ENCODE measurements at places on chromosomes 2 and 18. TPM values are rescaled to one million over a fixed set of nuclear protein-coding genes. Genes with fewer than 3 reads are reported as not detected.

Gene SERPINB3
- total RNA-seq, result not detected

Gene SLC4A5
- total RNA-seq, result 2.7 TPM

Gene TXNDC2
- total RNA-seq, result not detected

Gene SPATA3
- total RNA-seq, result 1.1 TPM

Gene GFPT1
- total RNA-seq, result 36.1 TPM

Gene CYP1B1
- 6.3 TPM for total RNA-seq

Gene LYPD6
- total RNA-seq, result not detected

Gene TMEM37
- total RNA-seq, result not detected

Gene TMEM87B
- total RNA-seq, result 14.5 TPM

Gene IL18R1
- 23.4 TPM for total RNA-seq

GRCh38 chr18:59267503-59268126, 5.6 kb downstream of the RAX start:
- H3K27me3 ChIP-seq, result peaks cover 84% of the 10 kb centered on the region
- DNase-seq, result peak; percentile 47
- H3K36me3 ChIP-seq, result no peaks in the 10 kb centered on the region
- no peak overlapping the region for H3K27ac ChIP-seq
- no peak overlapping the region for H3K4me3 ChIP-seq

GRCh38 chr2:109686921-109687320, 72.8 kb downstream of the SOWAHC start:
- H3K4me1 ChIP-seq, result no peaks in the 10 kb centered on the region
- no peak for DNase-seq
- H3K4me3 ChIP-seq, result no peak overlapping the region
- no peaks in the 10 kb centered on the region for H3K36me3 ChIP-seq
- peaks cover 10% of the 10 kb centered on the region for H3K27me3 ChIP-seq
- H3K27ac ChIP-seq, result no peak overlapping the region

DNA sequence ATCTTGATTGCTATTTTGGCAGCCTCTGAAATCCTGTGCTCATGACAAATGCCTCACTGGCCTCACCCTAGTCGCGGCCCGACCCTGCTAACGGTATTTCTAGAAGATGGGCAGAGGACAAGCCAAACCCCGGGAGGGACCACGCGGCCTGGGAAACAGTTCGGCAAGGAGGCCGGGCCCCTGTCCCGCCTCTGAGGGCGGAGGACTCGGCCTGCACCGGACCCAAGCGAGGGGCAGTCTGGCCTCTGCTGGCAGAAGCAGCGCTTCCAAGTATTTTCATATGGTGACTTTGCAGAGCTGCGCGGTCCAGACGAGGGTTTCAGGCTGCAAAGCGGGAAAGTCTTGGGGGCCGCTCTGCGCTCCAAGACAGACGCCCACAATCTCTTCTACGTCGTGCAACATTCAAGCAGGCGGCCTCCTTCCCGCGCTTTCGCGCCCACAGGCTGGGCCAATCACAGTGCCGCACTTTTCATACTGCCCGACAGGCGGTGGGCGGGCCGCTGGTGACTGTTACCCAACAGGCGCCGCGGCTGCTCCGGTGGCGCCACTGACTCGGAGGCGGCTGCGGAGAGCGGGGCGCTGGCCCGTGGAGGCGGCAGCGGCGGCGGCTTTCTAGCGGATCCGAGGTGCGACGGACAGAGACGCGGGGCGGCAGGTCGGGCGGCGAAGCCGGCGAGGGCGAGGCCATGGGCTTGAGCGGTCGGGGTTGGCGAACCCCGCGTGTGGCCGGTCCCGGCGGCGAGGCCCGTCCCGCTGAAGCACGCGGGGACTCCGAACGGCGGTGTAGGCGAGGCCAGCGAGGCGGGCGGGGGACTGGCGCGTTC, at the start of gene RBM44:
RBM44 (plus strand) TSS at position 544 of the 824 bp plus-strand sequence. CDS start 14,831 bp downstream, outside the sequence.
- H3K4me3 ChIP-seq, result no peak within 1 kb of the TSS
- H3K27me3 ChIP-seq, result no peaks in the 10 kb centered on the region
- peaks cover 11% of the 10 kb centered on the region for H3K36me3 ChIP-seq
- no peak for DNase-seq
- no peak within 1 kb of the TSS for H3K27ac ChIP-seq

GRCh38 chr2:32135409-32135808, 30.3 kb upstream of the SLC30A6 start:
- peaks cover 16% of the 10 kb centered on the region for H3K36me3 ChIP-seq
- no peaks in the 10 kb centered on the region for H3K4me1 ChIP-seq
- no peaks in the 10 kb centered on the region for H3K27me3 ChIP-seq
- no peak for DNase-seq
- no peak overlapping the region for H3K4me3 ChIP-seq
- H3K27ac ChIP-seq, result no peak overlapping the region

GRCh38 chr2:28360058-28360717, 32.5 kb upstream of the FOSL2 start:
- peaks cover 4% of the 10 kb centered on the region for H3K27me3 ChIP-seq
- no peak for DNase-seq
- peak overlapping the region; percentile 53 for H3K4me3 ChIP-seq
- peaks cover 74% of the 10 kb centered on the region for H3K4me1 ChIP-seq

- H3K36me3 ChIP-seq, result peaks cover 13% of the 10 kb centered on the region
- H3K27ac ChIP-seq, result no peak overlapping the region
- no peak overlapping the region for H3K4me3 ChIP-seq
Observed at GRCh38 chr2:111627256-111627655, 256.7 kb downstream of the ANAPC1 start.

GRCh38 chr2:38130876-38131275, 54.9 kb upstream of the CYP1B1 start:
- no peaks in the 10 kb centered on the region for H3K27me3 ChIP-seq
- H3K4me3 ChIP-seq, result no peak overlapping the region
- peaks cover 3% of the 10 kb centered on the region for H3K36me3 ChIP-seq
- no peak for DNase-seq
- H3K4me1 ChIP-seq, result peaks cover 3% of the 10 kb centered on the region
- no peak overlapping the region for H3K27ac ChIP-seq

DNA sequence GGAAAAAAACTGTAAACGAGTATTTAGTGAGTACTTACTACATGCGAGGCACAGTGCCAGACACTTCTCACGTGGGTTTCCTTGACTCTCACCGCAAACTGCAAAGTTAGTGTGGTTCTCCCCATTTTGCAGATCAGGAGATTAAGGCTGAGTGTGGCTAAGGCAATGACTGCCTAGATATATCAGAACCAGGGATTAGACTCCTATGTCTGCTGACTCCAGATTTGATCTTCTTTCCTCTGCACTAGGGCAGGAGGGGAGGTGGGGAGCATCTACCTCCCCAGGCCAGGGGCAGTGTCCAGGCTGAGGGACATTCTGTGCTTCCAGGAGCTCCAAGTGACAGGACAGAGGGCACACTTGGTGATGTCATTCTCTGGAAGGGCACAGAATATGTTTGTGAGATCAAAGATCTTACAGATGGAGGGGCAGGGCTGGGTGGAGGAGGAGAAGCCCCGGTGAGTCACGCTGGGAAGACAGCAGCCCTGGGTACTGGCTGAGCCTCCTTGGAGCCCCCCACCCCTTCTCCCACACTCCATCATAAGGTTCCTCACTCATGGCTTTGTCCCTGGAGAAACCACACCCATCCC, 92.4 kb downstream of the RHOB start:
- H3K4me1 ChIP-seq, result no peaks in the 10 kb centered on the region
- no peak for DNase-seq
- no peaks in the 10 kb centered on the region for H3K27me3 ChIP-seq
- no peak overlapping the region for H3K27ac ChIP-seq
- no peak overlapping the region for H3K4me3 ChIP-seq

GRCh38 chr2:56465491-56465890, 281.7 kb downstream of the CCDC85A start:
- no peaks in the 10 kb centered on the region for H3K4me1 ChIP-seq
- no peak overlapping the region for H3K4me3 ChIP-seq
- no peak for DNase-seq
- H3K36me3 ChIP-seq, result no peaks in the 10 kb centered on the region
- H3K27ac ChIP-seq, result no peak overlapping the region

GRCh38 chr2:11631462-11631861, 38.5 kb downstream of the NTSR2 start:
- H3K4me1 ChIP-seq, result no peaks in the 10 kb centered on the region
- peaks cover 2% of the 10 kb centered on the region for H3K27me3 ChIP-seq

- no peak overlapping the region for H3K4me3 ChIP-seq
- no peak for DNase-seq
- peaks cover 30% of the 10 kb centered on the region for H3K4me1 ChIP-seq
- peaks cover 20% of the 10 kb centered on the region for H3K36me3 ChIP-seq
- no peak overlapping the region for H3K27ac ChIP-seq
- H3K27me3 ChIP-seq, result no peaks in the 10 kb centered on the region
Observed at GRCh38 chr18:47143899-47144485, 6.3 kb downstream of the HDHD2 start.

GRCh38 chr18:55239740-55240139, 280.5 kb upstream of the CCDC68 start:
- no peak for DNase-seq
- peaks cover under 1% of the 10 kb centered on the region for H3K4me1 ChIP-seq
- H3K4me3 ChIP-seq, result no peak overlapping the region

GRCh38 chr2:150866431-150866830, 379.0 kb upstream of the RND3 start:
- H3K27me3 ChIP-seq, result no peaks in the 10 kb centered on the region
- no peak for DNase-seq
- H3K27ac ChIP-seq, result no peak overlapping the region
- H3K4me1 ChIP-seq, result no peaks in the 10 kb centered on the region
- no peaks in the 10 kb centered on the region for H3K36me3 ChIP-seq

DNA sequence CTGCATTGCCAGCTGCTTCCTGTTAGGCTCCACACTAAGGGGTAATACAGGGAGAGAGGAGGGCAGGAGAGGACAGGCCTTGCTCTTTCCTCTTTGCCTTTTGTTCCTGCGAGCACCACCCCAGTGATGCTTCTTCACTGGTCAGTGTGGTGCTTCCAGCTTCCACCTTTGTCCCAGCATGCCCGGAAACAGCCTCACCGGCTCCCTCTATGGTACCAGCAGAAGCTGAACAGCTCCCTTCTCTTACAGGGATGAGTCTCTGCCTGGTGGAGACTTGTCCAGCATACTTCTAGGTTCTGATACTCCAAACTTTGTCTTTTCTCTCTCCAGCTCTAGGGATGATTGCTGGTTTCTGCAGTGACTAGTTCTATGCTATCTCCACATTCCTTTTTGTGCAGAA, 413.3 kb downstream of the TSN start:
- no peaks in the 10 kb centered on the region for H3K27me3 ChIP-seq
- no peak overlapping the region for H3K4me3 ChIP-seq
- no peak for DNase-seq
- H3K4me1 ChIP-seq, result no peaks in the 10 kb centered on the region
- H3K36me3 ChIP-seq, result no peaks in the 10 kb centered on the region

- no peaks in the 10 kb centered on the region for H3K27me3 ChIP-seq
- no peak for DNase-seq
- H3K4me1 ChIP-seq, result peaks cover 43% of the 10 kb centered on the region
- H3K27ac ChIP-seq, result no peak overlapping the region
Observed at GRCh38 chr18:35060122-35060815, 19.1 kb downstream of the MAPRE2 start.

- no peak for DNase-seq
- no peak overlapping the region for H3K27ac ChIP-seq
- H3K4me3 ChIP-seq, result no peak overlapping the region
- H3K27me3 ChIP-seq, result no peaks in the 10 kb centered on the region
Observed at GRCh38 chr2:50612306-50612705, 419.6 kb downstream of the NRXN1 start.

- DNase-seq, result no peak
- H3K36me3 ChIP-seq, result no peaks in the 10 kb centered on the region
- no peak overlapping the region for H3K27ac ChIP-seq
- H3K4me1 ChIP-seq, result no peaks in the 10 kb centered on the region
- no peaks in the 10 kb centered on the region for H3K27me3 ChIP-seq
- no peak overlapping the region for H3K4me3 ChIP-seq
Observed at GRCh38 chr18:73556904-73557303, 590.7 kb downstream of the FBXO15 start.

DNA sequence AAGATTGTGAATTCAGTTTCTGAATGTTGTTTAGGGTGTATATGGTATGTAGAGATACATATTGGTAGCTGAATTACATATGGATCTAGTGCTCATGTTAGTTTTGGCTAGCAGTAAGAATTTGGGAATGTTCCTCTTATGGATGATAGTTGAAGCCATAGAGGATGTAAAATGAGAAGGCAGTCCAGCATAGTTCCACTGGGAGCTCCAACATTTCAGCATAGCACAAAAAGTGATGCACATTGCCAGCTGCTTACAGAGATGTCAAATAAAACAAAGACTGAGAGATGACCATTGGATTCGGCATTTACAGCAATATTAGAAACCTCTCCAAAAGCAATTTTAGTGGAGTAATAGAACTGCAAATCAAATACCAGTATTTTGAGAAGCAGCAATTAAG, 77.4 kb downstream of the EML4 start:
- no peak overlapping the region for H3K4me3 ChIP-seq
- DNase-seq, result no peak
- H3K27me3 ChIP-seq, result no peaks in the 10 kb centered on the region

DNA sequence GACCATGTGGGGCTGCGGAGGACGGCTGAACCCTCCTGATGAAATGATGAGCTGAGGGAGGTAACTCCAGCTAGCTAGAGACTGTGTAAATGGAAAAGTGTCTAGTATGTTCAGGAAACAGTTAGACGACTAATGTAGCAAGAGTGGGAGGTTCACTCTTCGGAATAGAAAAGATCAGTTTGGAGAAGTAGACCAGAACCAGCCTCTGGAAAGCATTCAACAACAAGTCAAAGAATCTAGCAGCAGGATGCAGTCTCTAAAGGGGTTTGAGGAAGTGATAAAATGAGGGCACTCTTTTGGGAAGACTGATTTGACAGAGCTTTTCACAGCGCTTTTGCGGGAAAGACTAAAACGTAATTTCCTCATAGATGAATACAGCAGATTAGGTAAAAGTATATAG, 79.6 kb downstream of the GAREM1 start:
- no peak for DNase-seq
- no peak overlapping the region for H3K4me3 ChIP-seq
- H3K27ac ChIP-seq, result no peak overlapping the region
- H3K4me1 ChIP-seq, result no peaks in the 10 kb centered on the region
- H3K27me3 ChIP-seq, result peaks cover 17% of the 10 kb centered on the region
- no peaks in the 10 kb centered on the region for H3K36me3 ChIP-seq

DNA sequence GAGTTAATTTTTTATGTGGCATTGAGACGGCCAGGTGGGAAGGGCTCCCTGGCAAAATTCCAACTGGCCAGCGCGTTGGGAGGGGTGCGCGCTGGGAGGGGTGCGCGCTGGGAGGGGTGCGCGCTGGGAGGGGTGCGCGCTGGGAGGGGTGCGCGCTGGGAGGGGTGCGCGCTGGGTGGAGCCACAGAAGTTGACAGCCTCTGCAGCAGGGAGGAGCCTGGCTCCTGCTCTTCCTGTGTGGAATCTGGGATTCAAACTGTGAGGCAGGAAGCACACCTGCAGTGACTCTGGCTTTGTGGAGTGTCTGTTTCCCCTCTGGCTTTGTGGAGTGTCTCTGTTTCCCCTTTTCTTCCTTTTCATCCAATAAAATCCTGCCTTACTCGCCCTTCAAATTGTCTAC, 147.9 kb upstream of the CBLN2 start:
- H3K4me3 ChIP-seq, result no peak overlapping the region
- H3K36me3 ChIP-seq, result no peaks in the 10 kb centered on the region
- no peaks in the 10 kb centered on the region for H3K27me3 ChIP-seq

GRCh38 chr2:46451131-46451711, 28.1 kb upstream of the TMEM247 start:
- H3K4me1 ChIP-seq, result no peaks in the 10 kb centered on the region
- no peak for DNase-seq
- no peaks in the 10 kb centered on the region for H3K36me3 ChIP-seq

All from activated CD4-positive, alpha-beta T cell treated with anti-CD3 and anti-CD28 coated beads for 36 hours (primary cell).